ENCODE measurements at places on chromosomes 1 and 21. TPM values are rescaled to one million over a fixed set of nuclear protein-coding genes. Genes with fewer than 3 reads are reported as not detected.
A peak's percentile ranks its signal among the peaks of the same experiment; 100 is the strongest.

The TNFRSF25 gene
- polyA plus RNA-seq, result 4.9 TPM

DNA sequence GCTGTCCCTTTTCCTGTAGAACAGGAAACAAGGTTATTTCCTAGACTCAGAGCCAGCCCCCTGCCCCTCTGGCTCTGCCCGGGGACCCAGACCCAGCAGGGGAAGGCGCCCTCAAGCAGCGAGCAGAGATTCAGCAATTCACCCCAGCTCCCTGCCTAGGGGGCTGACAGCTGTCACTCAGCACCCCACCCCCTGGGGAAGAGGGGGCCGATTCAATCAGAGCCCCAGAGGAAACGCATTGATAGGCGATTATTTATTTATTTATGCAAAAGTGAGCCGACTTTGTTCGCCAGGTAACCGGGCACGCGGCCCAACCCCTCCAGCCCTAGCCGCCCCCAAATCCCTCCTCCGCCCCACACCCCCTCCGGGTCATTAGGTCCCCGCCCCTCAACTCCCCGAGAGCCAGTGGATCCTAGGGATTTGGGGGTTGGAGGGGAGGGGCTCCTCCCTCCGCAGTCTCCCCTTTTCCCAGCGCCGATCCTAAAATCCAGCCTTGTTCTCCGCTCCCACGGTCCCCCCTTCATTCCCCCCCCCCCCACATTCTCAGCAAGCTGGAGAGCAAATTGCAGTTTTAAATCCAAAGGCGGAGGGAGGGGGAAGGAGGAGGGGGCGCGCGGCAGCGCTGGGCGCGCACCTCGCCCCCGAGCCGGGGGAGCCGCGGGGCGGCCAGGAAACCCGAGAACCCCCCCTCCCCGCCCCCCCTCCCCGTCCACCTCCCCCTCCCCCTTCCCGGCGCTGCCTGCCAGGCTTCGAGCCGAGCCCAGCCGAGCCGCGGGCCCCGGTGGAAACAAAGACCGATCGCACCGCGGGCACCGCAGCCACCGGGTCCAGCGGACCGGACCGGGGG is 1.3 kb downstream of the AHDC1 start:
- DNase-seq, result peak; percentile 79

The PTGFR gene
- 0.68 TPM for polyA plus RNA-seq

- no peak for DNase-seq
These were observed 238.1 kb downstream of the HMCN1 start for GRCh38 chr1:185972096-185972850.

The KCNE2 gene
- 0.31 TPM for polyA plus RNA-seq

DNA sequence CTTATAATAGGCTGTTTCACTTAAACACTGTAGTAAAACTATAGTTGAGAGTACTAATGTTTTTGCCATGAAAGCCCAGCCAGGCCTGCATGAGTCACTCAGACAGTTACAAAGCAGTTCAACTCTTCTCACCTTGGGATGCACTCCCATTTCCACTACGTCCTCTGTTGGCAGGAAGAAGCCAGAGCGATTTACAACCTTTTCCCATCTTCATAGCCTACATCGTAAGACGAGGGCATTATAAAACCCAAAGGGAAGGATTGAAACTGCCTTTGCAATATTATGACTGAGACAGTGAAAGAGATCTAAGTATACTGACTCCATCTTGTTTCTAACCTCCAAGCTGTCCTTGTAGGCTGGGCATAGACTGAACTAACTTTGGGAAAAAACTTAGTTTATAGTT is 71.8 kb upstream of the CSF1 start:
- no peak for DNase-seq

- no peak for DNase-seq
These were observed 145.7 kb upstream of the BARHL2 start for GRCh38 chr1:90862782-90863181.

- DNase-seq, result peak; percentile 22
These were observed 18.7 kb downstream of the DMRTB1 start for GRCh38 chr1:53477651-53478501.

The HAO2 gene
- not detected for polyA plus RNA-seq

GRCh38 chr1:115456441-115456961 is 118.5 kb upstream of the NGF start:
- DNase-seq, result peak; percentile 74

The FCGR1A gene
- polyA plus RNA-seq, result 78.0 TPM

The S100B gene
- 6.0 TPM for polyA plus RNA-seq

DNA sequence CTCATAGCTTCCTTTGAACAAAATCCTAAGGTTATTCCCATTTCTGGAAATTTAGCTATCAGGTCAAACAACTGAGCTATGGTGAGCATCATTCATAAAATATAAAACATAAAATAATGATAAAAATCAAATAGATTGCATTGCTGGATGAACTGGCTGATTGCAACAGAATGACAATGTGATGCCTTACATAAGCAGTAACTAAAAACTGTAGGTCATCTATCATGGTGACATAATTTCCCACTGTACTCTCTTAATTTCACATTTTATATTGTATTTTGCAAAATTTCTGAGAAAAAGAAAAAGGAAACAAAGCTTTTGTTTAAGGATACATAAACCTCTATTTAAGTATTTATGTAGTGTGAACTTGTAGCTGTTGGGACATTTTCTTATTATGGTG is 4.6 kb downstream of the PTGER3 start:
- no peak for DNase-seq

The KDM1A gene
- polyA plus RNA-seq, result 16.4 TPM

The MATN1 gene
- 0.18 TPM for polyA plus RNA-seq

Data from lung (tissue), 17 donors.